ENCODE measurements at places on chromosomes 4 and X.
A peak's percentile ranks its signal among the peaks of the same experiment; 100 is the strongest.

DNA sequence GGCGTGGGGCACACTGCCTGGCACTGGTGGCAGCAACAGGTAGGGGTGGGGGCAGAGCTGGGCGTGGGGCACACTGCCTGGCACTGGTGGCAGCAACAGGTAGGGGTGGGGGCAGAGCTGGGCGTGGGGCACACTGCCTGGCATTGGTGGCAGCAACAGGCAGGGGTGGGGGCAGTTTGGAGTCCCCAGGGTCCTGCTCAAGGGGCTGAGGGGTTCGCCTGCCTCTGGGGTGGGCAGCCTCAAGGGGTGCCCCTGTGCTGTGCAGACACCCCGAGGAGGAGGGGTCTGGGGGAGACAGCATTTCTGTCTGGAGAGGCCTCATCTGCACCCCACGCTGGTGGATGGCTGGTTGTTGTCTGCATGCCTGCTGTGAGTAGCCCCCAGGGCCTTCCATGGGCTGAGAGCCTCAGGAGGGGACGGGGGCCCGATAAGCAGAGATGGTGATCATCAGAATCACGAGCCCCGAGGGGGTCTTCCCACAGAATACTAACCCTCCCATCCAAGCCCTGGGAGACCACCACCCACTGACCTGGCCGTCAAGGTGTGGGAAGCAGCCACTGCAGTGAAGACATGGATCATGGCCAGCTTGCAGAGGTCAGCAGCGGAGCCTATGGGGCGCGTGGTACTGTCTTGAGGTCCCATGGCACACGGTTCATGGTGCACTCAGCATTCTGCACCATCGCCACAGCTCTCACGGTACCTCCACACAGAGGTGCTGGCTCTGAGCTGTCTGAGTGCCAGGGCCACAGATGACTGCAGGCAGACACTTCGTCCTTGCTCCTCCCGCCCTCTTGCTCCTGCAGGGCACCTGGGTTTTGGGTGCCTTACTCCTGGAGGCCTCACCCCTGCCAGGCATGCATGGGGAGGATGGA is 21.5 kb downstream of the NAT8L start:
- no peak for DNase-seq

GRCh38 chr4:25966171-25966570 is 52.2 kb downstream of the SMIM20 start:
- DNase-seq: no peak

DNA sequence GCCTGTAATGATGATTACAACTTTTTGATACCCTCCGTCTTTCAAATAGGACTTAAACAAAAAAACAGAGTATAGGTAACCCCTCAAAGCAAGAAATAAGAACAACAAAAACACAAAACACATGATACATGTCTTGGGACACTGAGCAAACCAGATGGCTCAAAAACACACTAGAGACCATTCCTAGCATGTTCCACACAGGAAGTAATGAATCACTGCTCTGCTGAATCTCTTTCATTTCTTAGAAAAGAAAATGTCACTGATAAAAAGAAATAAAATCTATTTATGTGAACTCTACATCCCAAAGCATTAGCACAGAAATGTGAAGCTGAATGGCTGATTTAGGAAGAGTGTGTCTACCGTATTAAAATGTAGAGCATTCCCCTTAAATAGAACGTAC is 134.5 kb upstream of the IL15 start:
- no peak for DNase-seq

GRCh38 chr4:66284991-66285451 is 614.7 kb upstream of the EPHA5 start:
- no peak for DNase-seq

DNA sequence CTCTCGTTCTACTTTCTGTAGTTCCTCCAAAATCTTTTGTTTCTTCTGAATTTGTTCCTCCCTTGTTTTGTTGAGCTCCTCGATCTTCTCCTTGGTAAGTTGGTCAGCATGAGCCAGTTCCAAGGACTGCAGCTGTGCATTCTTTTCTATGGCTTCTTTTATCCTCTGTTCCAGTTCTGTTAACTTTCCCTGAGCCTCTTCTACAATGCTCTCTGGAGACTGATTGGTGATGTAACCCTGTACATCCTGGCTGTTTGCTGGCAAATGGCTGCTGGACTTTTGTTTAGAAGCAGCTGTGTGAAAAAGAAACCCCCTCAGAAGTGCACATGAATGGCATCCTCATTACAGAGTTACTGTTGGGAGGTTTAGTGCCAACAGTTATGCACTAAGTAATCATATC is 70.5 kb upstream of the COX18 start:
- DNase-seq: peak; percentile 15

- no peak for DNase-seq
Observed at GRCh38 chrX:110043506-110043905, 40.6 kb downstream of the TMEM164 start.

GRCh38 chrX:43718956-43719355 is 62.9 kb downstream of the MAOA start:
- no peak for DNase-seq
